ENCODE measurements at places on chromosomes 6 and 20. TPM values are rescaled to one million over a fixed set of nuclear protein-coding genes. Genes with fewer than 3 reads are reported as not detected.

DNA sequence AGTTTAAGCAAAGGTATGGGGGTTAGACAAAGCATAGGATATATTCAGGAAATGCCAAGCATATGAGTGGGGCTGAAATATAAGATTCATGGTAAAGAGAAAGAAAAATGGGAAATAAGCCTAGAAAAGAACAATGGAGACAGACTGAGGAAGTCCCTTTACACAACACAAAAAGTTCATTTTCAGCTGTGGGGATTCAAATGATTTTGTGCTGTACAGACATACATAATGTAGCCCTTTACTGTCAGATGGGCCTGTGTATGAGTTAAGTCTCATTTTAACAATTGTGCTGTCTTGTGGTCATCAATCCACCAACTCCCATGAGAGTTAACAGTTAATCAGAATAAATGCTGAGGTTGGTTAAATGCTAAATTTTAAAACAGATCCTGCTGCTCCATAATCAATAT lies 37.2 kb downstream of the REV3L start:
- no peak for DNase-seq

DNA sequence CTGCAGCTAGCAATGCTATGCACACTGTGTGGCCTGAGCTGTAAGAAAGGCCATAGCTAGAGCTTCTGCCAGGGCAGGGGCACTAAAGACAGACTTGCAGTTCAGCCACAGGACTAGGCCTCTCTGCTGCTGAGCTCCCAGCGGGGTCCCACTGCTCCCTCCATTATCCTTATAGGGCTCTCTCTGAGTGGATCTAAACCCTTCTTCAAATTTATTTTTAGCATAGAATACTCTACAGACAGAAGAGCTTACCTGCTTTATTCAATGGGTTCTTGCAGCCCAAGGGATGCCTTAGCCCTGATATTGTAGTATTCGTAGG lies 100.9 kb upstream of the MLN start:
- no peak for DNase-seq

DNA sequence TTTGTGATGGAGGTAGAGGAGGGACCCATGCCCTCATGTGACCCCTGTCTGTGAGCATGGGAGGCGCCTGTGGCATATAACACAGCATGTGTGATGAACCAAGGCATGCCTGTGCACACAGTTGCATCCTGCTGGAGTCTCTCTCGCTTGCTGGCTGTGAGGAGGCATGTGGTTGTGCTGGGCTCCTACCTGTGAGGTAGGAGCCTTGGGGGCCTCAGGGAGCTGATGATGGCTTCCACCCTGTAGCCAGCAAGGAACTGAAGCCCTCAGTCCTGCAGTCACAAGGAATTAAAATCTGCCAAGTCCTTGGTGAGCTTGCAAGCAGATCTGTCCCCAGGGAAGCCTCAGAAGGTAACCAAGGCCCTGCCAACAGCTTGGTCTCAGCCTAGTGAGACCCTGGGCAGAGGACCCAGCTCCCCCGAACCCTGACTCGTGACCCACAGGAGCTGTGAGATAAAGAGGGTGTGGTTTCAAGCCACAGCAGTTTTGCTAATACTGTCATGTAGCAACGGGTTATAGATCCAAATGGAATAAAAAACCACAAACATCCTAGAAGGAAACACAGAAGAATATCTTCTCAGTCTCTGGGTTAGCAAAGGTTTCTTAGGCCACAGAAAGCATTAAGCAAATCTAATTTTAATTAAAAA lies 145.7 kb downstream of the WDR27 start:
- DNase-seq = no peak

DNA sequence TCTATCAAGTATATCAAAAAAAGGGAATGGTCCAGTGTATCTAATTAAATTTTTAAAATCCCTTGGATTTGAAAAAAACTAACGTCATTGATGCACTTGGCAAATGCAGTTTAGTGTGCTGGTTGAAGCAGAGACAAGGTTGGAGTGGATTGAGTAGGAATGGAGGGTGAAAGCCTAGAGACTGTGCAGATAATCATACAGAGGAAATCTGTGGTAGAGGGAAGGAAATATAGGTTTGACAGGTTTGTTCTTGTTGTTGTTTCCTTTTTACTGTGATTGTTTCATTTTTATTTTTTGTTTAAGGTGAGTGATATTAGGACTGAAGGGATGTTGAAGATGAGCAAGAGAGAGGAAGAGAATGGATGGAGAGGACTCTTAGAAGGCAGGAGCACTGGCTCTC lies 29.0 kb upstream of the L3MBTL3 start:
- no peak for DNase-seq

DNA sequence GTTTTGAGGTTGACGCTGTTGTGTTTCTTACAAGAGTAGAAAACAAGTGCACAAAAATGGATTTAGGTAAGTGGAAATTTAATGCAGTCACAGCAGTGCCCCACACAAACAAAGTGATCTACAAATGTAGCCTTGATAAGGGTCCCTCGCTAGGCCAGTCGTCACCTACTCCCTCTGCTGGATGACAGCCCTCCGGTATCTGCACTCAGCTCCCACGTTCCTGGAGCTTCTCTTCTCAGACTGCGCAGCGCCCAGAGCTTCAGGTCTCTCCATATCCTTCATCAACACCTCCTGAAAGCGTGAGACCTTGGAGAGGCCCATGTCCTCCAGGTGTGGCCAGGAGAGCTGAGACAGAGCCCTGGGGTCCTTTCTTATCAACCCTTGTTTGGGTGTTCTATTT lies 58.3 kb upstream of the MAP3K4 start:
- DNase-seq = no peak

GRCh38 chr6:26273673-26274588 lies 91.1 kb upstream of the BTN3A2 start:
- no peak for DNase-seq

GRCh38 chr20:7693761-7694160 lies 246.5 kb downstream of the HAO1 start:
- no peak for DNase-seq

DNA sequence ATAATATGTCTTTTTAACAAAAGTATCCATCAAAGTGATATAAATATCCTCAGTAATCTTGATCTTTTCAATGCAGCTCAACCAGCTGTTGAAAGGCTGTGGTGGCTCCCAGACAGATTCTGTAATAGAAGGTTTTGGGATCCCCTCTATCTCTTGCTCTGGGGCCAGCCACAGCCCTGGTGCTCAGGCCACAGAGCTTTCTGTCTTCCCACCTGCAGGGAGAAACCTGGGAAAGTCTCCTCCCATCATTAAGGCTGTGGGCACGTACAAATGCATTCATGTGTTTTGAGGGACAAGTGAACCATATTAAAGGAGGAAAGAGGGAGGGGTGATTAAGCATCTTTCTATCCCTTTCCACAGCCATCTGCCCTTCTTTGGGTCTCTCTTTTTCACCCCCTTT lies 183.1 kb downstream of the PRDM13 start:
- DNase-seq = no peak

- no peak for DNase-seq
Measured at GRCh38 chr6:17334265-17334664, 53.1 kb downstream of the RBM24 start.

GRCh38 chr6:127592964-127593363 lies 16.0 kb downstream of the C6orf58 start:
- no peak for DNase-seq

- DNase-seq = no peak
Measured at GRCh38 chr6:5389086-5389745, 127.9 kb downstream of the FARS2 start.

DNA sequence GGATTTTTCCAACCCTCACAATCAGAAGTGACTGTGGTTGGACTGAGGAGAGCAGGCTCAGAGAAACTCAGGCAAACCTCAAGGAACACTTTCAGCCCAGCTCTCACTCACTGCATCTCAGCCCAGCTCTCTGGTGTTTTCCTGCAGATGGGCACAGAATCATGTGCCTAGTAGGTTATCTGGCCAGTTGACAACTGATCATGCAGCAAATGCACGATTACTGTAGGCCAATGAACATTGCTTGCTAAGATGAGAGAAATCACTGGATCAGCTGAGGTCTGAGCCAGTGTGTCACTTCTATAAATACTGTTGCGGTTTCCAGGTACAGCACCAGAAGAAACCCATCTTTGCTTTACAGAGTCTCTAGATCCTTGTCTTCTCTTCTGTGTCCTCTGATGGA lies 540.5 kb downstream of the CD83 start:
- no peak for DNase-seq

The C20orf202 gene
- 0.66 TPM for total RNA-seq

The PRSS16 gene
- total RNA-seq = 35.1 TPM

The OR2J3 gene
- 0.06 TPM for total RNA-seq

The GSTA2 gene
- 113 TPM for total RNA-seq

The DEFB124 gene
- 0.81 TPM for total RNA-seq

The PKIB gene
- total RNA-seq = 5.5 TPM

The CDKN1A gene
- total RNA-seq = 71.2 TPM
